ENCODE measurements at places on chromosomes 1 and 21. TPM values are rescaled to one million over a fixed set of nuclear protein-coding genes. Genes with fewer than 3 reads are reported as not detected.
A peak's percentile ranks its signal among the peaks of the same experiment; 100 is the strongest.

DNA sequence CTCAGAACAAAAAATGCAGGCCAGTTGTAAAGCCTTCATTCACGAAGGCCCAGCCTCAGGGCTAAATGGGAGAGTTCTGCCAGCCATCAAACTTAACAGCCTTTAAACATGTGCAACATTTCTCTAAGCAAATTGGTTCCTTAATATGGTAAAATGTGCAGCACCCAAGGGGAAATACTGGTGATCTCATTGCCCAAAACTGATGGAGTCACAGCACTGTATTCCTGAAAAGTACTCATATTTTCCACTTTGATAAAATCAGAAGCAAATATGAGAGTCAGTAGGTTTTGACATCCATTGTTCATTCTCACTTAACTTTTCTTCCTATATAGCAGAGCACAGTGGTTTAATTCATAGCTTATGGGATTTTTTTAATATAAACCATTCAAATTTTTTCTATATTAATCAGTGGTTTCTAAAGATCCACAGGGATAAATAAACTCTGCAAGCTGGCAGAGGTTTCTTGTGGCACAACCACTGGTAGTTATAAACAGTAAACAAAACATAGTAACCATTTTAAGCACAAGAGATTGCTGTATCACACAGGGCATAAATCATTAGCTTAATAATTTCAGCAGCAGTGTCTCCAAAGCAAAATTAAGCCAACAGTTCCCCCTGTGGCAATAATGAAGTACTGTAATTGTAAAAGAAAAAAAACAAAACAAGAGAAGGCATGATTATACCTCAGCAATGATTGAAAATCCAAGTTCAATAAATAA, 106.9 kb upstream of the LYPLAL1 start:
- no peak for DNase-seq
- no peaks in the 10 kb centered on the region for H3K27me3 ChIP-seq
- H3K36me3 ChIP-seq = no peaks in the 10 kb centered on the region
- H3K27ac ChIP-seq = no peak overlapping the region
- no peaks in the 10 kb centered on the region for H3K4me1 ChIP-seq

DNA sequence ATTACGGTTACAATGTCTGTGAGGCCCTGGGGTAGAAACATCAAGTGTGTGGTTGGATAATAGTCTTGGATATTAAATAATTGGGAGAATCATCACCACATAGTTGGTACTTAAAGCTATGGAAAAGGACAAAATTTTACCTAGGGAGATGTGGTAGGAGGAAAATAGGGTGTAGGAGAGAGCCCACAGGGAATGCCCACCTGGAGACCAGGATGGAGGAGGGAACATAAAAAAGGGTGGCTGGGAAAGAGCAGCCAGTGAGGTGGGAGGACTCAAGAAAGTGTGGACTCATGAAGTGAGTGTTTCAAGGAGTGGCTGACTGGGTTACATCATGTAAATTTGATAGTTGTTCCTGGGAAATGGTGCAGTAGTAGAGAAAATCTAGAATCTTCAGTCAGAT, 3.0 kb upstream of the SOX13 start:
- no peaks in the 10 kb centered on the region for H3K36me3 ChIP-seq
- H3K27ac ChIP-seq = no peak overlapping the region
- peaks cover 27% of the 10 kb centered on the region for H3K4me1 ChIP-seq
- H3K4me3 ChIP-seq = no peak overlapping the region
- H3K27me3 ChIP-seq = peaks cover 11% of the 10 kb centered on the region
- no peak for DNase-seq

DNA sequence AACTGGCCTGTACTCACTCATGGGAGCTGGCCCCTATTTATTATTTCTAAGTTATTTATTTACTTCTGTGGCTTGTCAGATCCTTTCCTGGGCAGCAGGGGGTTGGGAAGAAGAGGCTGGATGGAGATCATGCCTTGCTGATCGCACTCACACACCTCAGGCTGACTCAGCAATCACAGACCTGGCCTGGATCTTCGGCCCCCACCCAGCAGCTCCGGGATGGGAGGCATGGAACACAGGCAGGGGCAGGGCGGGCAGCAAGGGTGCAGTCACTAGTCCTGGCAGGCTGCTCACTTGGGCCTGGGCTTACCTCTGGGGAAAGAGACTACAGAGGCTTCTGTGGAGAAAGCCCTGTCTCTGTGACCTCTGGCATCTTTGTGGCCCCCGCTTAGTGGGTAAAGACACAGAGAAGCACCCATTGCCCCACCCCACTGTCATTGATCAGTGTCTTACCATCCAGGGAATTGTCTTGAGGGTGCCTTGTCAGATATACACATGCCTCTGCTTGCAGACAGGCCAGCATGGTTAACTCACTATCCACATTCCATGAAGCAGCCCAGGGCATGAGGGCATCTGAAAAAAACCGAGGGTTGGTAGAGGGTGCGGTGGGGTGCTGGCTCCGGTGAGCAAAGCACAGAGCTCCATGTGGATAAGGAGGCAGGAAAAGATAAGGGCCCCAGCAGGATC, 3.7 kb downstream of the ARTN start:
- H3K27ac ChIP-seq = no peak overlapping the region
- H3K4me1 ChIP-seq = peaks cover 33% of the 10 kb centered on the region
- peaks cover 4% of the 10 kb centered on the region for H3K36me3 ChIP-seq
- DNase-seq = no peak
- H3K4me3 ChIP-seq = no peak overlapping the region

GRCh38 chr1:201298396-201299381, 15.4 kb downstream of the PKP1 start:
- no peaks in the 10 kb centered on the region for H3K36me3 ChIP-seq
- no peak for DNase-seq
- no peak overlapping the region for H3K4me3 ChIP-seq
- H3K4me1 ChIP-seq = no peaks in the 10 kb centered on the region
- no peak overlapping the region for H3K27ac ChIP-seq

TMEM82 gene
- not detected for total RNA-seq

TPTE gene
- not detected for total RNA-seq

DNA sequence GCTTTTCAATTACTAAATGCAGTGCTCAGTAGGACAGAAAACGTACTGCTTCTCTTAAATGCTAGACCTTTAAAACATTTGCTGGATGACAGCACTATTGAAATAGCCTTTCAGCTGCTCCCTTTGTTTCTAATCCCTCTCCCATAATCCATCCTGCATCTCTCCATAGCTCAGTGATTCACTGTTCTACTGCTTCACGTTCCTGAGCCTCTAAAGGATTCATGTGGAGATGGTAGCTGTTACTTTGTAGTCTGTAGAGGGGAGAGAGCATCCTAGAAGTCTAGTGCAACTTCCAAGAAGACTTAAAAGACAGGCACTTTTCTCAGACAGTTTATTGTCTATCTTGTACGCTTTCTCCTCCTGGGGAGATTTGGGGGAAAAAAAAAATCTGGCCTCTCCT, 51.4 kb downstream of the LRRC8B start:
- peaks cover 26% of the 10 kb centered on the region for H3K36me3 ChIP-seq
- no peak overlapping the region for H3K27ac ChIP-seq
- no peak for DNase-seq
- H3K4me3 ChIP-seq = no peak overlapping the region
- no peaks in the 10 kb centered on the region for H3K4me1 ChIP-seq

OR4F16 gene
- total RNA-seq = not detected

- H3K27me3 ChIP-seq = no peaks in the 10 kb centered on the region
- peaks cover 22% of the 10 kb centered on the region for H3K36me3 ChIP-seq
- no peak for DNase-seq
- H3K4me3 ChIP-seq = no peak overlapping the region
Measured at GRCh38 chr1:180167721-180168467, 13.2 kb downstream of the QSOX1 start.

DNA sequence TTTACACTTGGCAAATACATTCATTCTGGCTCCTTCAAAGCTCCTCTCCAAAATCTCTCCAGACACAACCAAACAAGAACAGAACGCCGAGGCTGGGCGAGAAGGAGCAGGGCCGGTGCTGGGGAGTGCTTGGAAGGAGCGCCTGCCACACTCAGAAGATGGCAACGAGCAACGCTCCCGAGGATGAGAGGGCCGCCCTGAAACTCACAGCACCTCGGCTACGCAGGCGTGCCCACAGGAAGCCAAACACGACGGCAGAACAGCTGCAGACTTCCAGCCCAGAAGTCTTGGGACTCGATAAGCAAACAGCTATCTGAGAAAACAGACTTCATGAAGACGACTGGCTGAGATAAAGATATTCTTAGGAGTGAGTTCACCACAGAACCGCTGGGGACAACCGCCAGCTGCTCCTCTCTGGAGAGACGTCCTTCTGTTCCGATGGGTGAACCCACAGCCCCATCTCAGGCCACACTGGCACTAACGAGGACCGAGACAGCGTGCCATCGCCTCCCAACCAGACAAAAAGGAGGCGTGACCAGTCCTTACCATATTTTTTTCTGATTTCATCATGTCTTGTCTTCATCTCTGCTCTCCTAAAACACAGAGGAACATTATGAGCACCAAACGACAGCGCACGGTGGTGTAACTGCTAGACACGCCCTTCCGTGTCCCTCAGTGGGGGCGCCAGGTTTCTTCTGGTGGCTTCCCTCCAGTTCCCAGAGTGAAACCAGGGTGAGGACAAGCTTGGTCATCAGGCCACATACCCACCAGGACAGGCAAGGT, 18.6 kb downstream of the PTTG1IP start:
- no peak overlapping the region for H3K4me3 ChIP-seq
- peaks cover 43% of the 10 kb centered on the region for H3K4me1 ChIP-seq
- peak overlapping the region; percentile 15 for H3K27ac ChIP-seq
- H3K27me3 ChIP-seq = no peaks in the 10 kb centered on the region
- DNase-seq = peak; percentile 30
- H3K36me3 ChIP-seq = peaks cover 89% of the 10 kb centered on the region

DNA sequence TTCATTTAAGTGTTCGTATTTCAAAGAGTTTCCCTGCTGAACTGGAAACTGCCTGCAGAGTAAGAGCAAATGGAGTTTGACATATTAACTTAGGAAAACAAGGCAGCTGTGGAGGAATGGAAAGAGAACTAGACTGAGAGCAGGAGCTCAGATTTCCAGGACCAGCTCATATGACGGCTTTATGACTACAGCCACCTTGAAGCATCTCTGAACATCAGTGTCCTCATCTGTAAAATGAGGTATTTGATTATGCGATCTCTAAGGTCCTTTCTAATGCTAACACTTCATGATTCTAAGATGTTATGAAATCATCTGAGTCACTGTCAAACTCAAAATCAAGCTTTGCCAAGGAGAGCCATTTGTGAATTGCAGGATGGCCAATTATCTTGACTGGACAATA, 112.3 kb downstream of the PRRX1 start:
- no peak overlapping the region for H3K4me3 ChIP-seq
- no peaks in the 10 kb centered on the region for H3K36me3 ChIP-seq
- no peak overlapping the region for H3K27ac ChIP-seq
- H3K27me3 ChIP-seq = no peaks in the 10 kb centered on the region
- DNase-seq = no peak
- H3K4me1 ChIP-seq = no peaks in the 10 kb centered on the region

DNA sequence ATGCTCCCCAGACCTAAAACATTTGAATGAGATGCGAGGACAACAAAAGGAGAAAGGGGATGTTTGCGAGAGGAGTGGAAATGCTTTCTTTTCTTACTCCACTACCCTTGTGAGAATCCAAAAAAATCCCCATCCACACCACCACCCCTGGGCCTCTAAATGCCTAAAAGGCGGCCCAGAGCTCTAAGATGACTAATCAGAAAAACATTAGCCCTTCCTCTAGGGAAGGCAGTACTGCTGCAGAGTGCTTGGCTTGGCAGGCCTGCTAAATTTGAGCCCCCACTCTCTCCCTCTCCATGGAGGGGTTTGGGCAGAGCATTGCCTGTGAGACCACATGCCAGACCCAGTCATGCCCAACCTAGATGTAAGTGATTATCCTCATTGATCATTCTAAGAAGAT, 347.9 kb downstream of the USH2A start:
- H3K4me1 ChIP-seq = no peaks in the 10 kb centered on the region
- no peak for DNase-seq
- H3K4me3 ChIP-seq = no peak overlapping the region
- H3K36me3 ChIP-seq = no peaks in the 10 kb centered on the region
- no peak overlapping the region for H3K27ac ChIP-seq

CNKSR1 gene
- total RNA-seq = 2.3 TPM

DNA sequence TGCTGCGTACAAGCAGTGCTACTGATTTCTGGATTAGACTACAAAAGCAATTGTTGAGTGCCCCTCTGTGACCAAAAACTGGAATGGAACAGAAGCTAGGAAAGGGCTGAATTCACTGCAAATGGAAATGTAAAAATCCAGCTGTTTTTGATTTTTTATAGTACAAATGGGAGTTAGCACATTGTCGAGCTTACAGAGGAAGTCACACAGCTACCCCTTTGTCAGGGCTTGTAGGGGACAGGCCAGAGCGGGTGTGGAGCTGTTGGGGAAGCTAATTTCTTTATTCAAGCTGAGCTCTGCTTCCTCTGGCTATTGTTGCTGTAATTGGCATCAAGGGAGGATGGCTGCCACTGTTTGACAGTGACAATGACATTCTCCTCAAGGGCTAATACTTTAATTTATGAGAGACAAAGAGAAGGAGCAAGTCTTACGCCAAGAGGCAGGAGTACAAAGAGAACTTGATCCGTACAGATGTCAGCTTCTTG, 96.1 kb downstream of the SLC35F3 start:
- H3K27ac ChIP-seq = no peak overlapping the region
- no peak for DNase-seq
- H3K27me3 ChIP-seq = peaks cover 4% of the 10 kb centered on the region
- H3K4me3 ChIP-seq = no peak overlapping the region
- no peaks in the 10 kb centered on the region for H3K4me1 ChIP-seq

PEF1 gene
- 45.9 TPM for total RNA-seq

DNA sequence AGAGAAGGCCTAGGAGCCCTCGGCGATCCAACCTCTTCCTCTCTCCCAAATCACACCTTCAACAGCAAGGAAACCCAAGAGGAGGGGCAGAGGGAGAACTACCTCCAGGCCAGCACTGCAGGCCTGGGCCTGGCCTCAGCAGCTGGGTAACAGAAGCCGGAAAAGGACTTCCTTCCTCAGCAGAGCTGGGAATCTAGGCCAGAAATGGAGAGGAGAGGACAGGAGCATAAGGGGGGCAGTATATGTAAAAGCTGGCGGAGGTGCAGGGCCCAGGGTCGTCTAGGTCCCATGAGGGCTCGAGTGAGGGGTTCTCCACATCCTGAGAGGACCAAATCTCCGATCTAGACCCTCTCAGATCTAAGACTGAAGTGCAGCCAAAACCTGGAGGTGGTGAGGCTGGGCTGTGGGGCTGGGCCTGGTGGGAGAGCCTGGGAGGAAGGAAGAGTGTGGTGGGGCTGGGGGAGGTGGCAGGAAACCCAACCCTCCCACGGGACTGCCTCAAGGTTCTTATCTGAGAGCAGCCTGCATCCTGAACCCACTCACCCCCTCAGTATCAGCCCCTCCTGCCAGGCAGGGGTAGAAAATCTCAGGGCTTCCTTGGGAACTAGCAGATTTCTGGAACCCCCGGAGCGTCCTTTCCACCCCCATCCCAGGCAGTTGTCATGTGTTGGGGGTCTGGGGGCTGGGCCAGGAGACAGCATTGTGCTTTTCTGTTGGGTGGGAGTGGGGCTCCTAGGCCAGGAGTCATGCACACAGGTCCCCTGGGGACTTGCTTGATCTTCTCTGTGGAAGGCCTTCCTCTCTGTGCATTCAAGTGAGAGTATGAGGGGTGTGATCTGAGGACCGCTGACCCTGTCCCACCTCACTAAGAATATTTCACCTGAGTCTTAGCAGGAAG, 33.0 kb downstream of the PIK3C2B start:
- H3K4me1 ChIP-seq = peaks cover 67% of the 10 kb centered on the region
- H3K36me3 ChIP-seq = peaks cover 55% of the 10 kb centered on the region
- H3K27ac ChIP-seq = peak overlapping the region; percentile 44
- no peak for DNase-seq

METTL25B gene
- 10.6 TPM for total RNA-seq

GRCh38 chr1:57089855-57090254, 124.0 kb upstream of the C8B start:
- H3K4me1 ChIP-seq = no peaks in the 10 kb centered on the region
- no peak overlapping the region for H3K27ac ChIP-seq
- H3K4me3 ChIP-seq = no peak overlapping the region
- H3K36me3 ChIP-seq = no peaks in the 10 kb centered on the region
- no peak for DNase-seq

Measured in CD4-positive, alpha-beta T cell (primary cell).